NCI-H1930 (cell line): ENCODE measurements at places on chromosomes 6 and 20.

DNA sequence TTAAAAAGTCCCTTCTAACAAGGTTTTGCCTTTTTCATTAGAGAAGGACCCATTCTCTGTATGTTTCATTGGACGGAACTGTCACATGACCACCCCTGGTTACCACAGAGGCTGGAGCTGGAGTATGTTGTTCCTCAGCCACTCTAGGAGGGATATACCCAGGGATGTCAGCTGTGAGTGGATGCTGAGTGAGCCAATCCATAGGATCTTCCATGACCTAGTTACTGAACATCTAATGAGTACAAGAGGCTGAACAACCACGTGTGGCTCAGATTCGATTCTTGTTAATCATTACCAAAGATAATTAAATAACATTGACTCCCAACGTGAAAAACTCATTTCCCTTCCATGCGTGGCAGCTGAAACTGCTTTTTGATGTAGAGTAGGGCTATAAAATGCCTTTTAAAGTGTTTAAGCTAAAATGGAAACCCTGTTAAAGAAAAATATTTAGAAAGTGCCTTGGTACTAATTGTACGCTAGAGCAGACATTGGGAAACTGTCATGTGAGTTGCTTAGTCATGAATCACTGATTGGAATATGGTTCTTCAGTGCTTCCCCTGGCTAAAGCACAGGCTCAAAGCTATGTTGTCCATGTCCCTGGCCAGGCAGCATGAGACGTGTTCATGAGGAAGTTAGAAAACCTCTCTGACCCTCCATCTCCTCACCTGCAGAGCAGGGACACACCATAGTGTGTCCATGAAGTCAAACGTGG, 256.1 kb downstream of the ZNF217 start:
- no peak for DNase-seq

DNA sequence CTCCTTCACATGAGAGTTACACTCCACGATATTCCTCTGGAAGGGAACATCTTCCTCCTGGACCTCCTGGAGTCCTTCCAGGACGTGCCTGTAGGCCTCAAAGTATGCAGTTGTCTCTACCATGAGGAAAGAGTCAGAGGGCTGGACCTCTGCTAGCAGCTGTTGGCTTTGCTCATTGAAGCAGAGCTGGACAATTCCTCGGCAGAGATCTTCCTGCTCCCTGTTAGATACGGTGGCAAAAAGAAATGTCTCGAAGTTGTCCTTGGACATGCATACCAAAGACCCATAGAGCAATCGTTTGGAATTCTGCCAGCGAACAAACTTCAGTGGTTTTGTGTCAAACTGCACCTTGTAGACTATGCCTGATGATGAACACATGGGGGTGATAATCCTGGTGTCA, 7.7 kb downstream of the ZNFX1 start:
- DNase-seq: no peak

- no peak for DNase-seq
Observed at GRCh38 chr6:100479179-100480035, 14.7 kb upstream of the SIM1 start.

GRCh38 chr6:43096451-43097097, 20.5 kb downstream of the PTK7 start:
- DNase-seq: no peak

DNA sequence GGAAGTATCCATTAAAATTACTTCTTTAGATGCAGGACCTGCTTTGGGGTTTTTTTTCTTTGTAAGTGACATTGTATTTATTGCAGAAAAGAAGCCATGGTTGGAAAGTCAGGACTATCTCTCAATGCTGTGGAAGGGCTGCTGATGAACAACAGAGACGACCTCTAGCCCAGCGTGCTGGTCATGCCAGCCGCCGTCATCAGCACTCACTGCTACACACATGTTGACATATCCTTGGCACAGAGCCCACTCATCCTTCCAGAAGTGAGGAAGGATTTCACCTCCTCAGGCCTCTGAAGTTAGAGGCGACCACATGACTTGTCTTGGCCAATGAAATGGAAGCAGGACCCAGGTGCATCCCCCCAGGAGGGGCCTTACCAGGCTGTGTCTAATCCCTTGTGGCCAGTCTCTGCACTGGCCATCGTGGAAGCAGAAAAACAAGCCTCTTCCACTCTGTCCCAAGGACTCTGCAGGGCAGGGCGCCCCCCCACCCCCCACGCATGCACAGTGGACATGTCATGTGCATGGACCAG, 343.5 kb downstream of the TAF4 start:
- DNase-seq: no peak

DNA sequence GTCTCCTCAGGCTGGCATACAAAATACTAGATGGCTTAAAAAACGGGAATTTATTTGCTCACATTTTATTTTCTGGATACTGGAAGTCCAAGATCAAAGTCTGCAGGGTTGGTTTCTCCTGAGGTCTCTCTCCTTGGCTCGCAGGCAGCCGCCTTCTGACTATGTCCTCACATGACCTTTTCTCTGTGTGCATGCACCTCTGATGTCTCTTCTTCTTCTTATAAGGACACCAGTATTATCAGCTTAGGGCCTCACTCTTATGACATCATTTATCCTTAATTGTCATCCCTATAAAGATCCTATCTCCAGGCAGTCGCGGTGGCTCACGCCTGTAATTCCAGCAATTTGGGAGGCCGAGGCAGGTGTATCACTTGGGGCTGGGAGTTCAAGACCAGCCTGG, 9.3 kb upstream of the TRIM27 start:
- DNase-seq: no peak

DNA sequence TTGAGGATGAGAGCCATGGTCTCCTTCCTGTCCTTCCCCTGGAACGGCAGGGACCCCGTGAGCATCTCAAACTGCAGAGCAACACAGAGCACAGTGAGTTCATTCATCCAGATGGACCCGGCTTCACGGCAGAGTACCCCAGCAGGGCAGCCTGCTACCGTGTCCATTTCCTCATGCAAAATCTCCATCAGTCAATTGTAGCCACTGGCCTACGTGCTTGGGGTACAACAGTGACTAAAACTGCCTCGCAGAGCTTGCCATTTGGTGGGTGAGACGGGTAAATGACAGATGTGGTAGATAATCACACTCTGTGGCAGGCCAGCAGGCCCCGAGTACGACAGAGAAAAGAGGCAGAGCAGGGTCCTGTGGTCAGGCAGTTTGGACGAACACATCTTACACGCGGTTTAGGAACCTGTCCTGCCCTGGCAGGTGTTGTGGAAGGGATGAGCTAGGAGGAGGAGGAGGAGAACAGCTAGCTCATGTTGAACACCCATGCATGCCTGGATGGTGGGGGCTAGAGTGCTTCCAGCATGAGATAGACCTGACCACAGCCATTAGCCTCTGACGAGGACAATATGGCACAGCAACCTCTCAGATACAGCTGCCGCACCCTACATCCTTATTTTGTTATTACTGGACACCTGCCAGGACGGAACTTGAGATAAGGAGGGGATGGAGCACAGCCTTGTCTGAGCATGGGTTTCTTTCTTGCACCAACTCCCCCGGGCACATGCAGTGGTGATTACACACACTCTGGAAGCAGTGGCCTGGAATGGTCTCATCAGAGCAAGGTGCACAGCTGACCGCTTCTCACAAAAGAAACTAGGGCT, 95.6 kb downstream of the RAMACL start:
- DNase-seq: no peak

- DNase-seq: no peak
Observed at GRCh38 chr20:957544-957943, 41.4 kb upstream of the ANGPT4 start.

DNA sequence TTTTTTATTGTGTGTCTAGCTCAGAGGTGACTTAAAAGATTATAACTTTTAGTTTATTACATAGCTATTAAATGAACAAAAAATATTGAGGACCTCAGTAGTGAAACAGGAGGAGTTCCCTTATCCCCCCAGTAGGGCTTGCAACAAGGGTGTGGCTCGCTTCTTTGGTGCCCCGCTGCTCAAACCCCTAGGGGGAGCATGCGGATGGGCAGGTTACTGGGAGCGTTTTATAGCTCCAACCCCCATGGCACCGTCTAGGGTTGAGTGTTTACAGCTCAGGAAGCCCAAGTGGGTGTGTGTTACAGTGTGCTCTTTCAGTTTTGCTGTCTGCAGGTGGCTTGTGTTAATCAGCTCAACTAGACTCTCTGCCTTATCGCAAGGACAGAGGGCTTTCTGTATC, 1513.7 kb downstream of the GRIK2 start:
- no peak for DNase-seq

DNA sequence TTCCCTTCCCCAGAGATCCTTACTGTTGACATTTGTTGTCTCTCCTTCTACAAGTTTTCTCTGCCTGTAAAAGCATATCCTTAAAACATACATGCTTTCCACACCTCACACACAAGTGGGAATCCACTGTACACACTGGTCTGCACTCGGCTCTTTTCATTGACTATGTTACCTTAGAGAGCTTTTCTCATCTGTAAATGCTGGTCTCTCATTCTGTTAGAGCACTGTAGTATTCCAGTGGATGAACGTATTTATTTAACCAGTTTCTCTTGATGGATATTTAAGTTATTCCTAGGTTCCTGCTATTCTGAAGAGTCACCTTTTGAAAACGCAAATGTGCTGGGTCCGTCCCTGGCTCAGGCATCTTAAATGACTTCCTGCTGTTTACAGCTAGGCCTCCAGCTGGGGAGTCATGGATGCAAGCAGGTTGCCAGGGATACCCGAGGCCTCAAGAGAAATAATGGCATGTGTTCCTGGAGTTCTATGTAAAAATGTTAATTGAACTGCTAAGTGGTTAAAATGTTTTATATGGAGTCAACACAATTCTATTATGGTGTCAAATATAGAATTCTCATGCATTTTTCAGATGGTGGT, 61.1 kb upstream of the TGM3 start:
- peak; percentile 5 for DNase-seq

- no peak for DNase-seq
Observed at GRCh38 chr6:84272298-84272697, 44.9 kb upstream of the CEP162 start.
